ENCODE measurements at places on chromosomes 3 and 15.
A peak's percentile ranks its signal among the peaks of the same experiment; 100 is the strongest.

GRCh38 chr3:157131861-157132260 is 28.1 kb downstream of the CCNL1 start:
- DNase-seq: no peak

DNA sequence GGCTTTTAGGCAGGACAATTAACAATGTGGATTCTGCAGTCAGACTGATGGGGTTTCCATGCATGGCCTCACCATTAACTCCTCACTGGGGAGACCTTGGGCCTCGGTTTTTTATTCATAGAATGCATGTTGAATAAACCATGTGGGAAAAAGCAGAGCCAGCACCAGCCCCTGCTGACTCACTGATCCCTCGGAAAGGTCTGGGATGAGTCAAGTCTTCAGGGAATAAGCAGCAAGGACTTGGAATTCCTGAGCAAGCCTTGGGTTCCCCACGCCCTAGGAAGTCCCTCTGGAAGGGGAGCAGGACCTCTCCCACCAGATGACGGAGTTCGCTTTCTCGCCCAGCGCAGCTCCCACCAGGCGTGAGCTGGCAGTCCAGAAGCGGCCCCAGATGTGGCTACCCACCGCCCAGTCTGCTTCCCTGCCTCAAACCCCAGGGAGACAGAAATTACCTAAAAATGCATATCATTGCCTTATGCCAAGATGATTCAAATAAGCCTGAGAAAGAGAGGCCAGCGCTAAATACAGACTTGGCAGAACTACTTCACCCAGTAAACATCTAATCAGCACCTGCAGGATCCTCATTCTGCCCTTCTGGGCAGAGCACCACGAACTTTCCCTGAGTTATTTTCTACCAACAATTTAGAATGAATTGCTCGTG is 45.4 kb downstream of the BTD start:
- no peak for DNase-seq

- DNase-seq: peak; percentile 21
Measured at GRCh38 chr3:143951351-143951971, 20.2 kb upstream of the DIPK2A start.

DNA sequence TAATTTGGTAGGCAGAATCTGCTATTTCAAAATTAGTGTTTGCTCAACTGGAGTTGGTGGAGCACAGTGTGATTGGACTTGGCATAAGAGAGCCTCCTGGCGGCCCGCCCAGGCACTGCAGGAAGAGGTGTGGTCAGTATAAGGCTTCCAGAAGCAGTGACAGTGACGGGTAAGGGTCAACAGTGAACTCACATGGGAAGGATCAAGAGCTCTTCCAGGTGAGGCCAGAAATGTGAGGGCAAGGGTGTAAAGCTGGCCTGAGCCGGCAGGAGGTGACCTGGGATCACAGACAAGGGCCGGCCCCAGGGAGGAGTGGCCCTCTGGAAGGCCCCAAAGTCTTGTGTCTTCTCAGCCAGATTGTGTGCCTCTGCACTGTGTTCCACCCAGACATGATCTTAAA is 93.2 kb upstream of the RNF7 start:
- peak; percentile 62 for DNase-seq

GRCh38 chr15:66574596-66574950 is 8.8 kb upstream of the LCTL start:
- no peak for DNase-seq

DNA sequence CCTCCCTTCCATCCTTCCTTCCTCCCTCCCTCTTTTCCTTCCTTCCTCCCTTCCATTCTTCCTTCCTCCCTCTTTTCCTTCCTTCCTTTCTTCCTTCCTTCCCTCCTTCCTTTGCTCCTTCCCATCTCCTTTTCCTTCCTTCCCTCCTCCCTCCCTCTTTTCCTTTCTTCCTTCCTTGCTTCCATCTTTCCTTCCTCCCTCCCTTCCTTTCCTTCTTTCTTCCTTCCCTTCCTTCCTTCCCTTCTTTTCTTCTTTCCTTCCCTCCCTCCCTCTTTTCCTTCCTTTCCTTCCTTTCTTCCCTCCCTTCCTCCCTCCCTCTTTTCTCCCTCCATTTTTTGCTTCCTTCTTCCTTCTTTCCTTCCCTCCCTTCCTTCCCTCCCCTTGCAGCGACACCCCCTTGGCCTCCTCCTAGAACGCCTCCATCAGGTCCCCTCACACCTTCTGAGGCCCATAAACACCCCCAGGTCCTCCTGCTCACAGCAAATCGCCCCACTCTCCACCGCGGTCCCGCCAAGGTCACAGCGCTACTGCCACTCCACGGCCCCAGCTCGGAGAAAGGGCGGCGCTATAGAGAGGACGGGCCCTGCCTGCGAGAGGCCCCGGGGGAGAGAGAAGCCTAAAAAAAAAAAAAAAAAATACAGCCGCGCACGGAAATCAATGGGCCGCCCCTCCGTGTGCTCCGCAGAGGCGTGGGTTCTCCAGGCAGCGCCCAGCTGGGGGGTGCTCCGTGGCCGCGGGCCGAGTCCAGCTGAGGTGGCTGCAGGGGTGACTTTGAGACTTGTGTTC is 328.2 kb downstream of the OCA2 start:
- DNase-seq: no peak

GRCh38 chr15:75215107-75216004 is 13.7 kb downstream of the C15orf39 start:
- no peak for DNase-seq
